RPMI7951 (cell line): ENCODE measurements at places on chromosomes 2 and 18. TPM values are rescaled to one million over a fixed set of nuclear protein-coding genes. Genes with fewer than 3 reads are reported as not detected.

- no peak for DNase-seq
These were observed 3.1 kb upstream of the TMEM185B start for GRCh38 chr2:120226316-120226715.

Gene NRP2
- total RNA-seq = 57.7 and 73.5 TPM in 2 replicates

- DNase-seq = peak; percentile 62
These were observed 232.9 kb downstream of the GULP1 start for GRCh38 chr2:188524519-188525113.

DNA sequence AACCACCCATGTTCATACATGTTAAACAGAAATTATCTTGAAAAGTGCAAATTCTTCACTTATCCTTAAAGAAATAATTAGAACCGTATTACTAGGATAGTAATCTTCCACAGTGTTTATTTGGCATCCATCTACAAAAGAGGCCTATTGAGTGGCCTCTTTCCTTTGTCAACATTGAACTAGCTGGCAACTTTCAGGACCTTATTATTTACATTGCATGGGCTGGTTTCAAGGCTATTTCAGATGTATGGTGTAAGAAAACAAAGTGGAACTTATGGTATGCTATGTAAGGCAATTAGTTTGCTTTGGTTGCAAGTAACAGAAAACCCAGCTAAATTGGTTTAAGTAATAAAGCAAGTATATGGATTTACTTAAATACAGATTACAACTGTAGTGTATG lies 324.6 kb downstream of the RBM43 start:
- no peak for DNase-seq

GRCh38 chr2:25794544-25795276 lies 83.6 kb downstream of the ASXL2 start:
- DNase-seq = no peak

Gene IRS1
- total RNA-seq = 14.2 and 18.4 TPM in 2 replicates

Gene STK11IP
- 16.8 and 20.7 TPM in 2 replicates for total RNA-seq

- DNase-seq = peak; percentile 69
These were observed 84.7 kb upstream of the EML6 start for GRCh38 chr2:54638774-54639187.

Gene MOGAT1
- 0.24 and 0.29 TPM in 2 replicates for total RNA-seq

GRCh38 chr2:13558368-13558767 lies 841.6 kb downstream of the TRIB2 start:
- DNase-seq = peak; percentile 19

- peak; percentile 24 for DNase-seq
These were observed 142.8 kb downstream of the NDUFA10 start for GRCh38 chr2:239882331-239882732.
